ENCODE measurements at places on chromosomes 6 and 20.
A peak's percentile ranks its signal among the peaks of the same experiment; 100 is the strongest.

DNA sequence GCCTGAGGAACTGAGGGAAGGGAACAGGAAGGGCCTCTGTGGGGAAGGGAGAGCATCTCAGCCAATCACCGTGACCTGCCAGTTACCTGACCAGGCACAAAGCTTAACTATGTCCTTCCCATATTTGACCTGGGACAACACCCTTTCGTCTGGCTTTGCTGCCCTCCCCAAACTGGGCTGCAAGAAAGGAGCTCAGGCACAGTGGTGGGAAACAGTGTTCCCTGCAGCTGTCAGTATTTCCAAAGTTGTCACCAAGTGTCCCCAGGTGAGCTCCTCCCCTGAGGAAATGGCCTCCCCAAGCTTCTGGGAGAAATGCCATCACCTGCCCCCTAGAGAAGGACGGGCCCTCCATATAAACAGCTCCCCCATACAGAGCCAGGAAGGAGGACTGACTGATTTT is 17.9 kb downstream of the NCR2 start:
- DNase-seq = no peak

DNA sequence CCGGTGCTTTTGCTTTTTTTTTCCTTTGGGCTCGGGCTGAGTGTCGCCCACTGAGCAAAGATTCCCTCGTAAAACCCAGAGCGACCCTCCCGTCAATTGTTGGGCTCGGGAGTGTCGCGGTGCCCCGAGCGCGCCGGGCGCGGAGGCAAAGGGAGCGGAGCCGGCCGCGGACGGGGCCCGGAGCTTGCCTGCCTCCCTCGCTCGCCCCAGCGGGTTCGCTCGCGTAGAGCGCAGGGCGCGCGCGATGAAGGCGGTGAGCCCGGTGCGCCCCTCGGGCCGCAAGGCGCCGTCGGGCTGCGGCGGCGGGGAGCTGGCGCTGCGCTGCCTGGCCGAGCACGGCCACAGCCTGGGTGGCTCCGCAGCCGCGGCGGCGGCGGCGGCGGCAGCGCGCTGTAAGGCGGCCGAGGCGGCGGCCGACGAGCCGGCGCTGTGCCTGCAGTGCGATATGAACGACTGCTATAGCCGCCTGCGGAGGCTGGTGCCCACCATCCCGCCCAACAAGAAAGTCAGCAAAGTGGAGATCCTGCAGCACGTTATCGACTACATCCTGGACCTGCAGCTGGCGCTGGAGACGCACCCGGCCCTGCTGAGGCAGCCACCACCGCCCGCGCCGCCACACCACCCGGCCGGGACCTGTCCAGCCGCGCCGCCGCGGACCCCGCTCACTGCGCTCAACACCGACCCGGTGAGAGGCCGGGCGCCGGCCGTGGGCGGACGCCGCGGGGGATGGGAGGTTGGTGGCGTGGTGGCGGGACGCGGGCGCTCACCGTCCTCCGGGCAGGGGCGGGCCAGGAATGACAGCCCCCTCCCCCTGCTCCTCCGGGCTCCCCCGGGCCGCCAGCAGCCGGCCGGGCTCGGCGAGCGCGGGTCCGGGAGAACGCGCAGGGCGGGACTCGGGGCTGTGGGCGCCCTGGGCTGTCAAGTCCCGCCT is 606 bp downstream of the ID4 start:
- DNase-seq = peak; percentile 27

GRCh38 chr6:56343295-56343694 is 95.9 kb upstream of the COL21A1 start:
- peak; percentile 25 for DNase-seq

GRCh38 chr20:43379239-43379917 is 78.3 kb upstream of the SRSF6 start:
- peak; percentile 97 for DNase-seq

- DNase-seq = no peak
These were observed 7.1 kb downstream of the UQCC2 start for GRCh38 chr6:33704215-33705066.

DNA sequence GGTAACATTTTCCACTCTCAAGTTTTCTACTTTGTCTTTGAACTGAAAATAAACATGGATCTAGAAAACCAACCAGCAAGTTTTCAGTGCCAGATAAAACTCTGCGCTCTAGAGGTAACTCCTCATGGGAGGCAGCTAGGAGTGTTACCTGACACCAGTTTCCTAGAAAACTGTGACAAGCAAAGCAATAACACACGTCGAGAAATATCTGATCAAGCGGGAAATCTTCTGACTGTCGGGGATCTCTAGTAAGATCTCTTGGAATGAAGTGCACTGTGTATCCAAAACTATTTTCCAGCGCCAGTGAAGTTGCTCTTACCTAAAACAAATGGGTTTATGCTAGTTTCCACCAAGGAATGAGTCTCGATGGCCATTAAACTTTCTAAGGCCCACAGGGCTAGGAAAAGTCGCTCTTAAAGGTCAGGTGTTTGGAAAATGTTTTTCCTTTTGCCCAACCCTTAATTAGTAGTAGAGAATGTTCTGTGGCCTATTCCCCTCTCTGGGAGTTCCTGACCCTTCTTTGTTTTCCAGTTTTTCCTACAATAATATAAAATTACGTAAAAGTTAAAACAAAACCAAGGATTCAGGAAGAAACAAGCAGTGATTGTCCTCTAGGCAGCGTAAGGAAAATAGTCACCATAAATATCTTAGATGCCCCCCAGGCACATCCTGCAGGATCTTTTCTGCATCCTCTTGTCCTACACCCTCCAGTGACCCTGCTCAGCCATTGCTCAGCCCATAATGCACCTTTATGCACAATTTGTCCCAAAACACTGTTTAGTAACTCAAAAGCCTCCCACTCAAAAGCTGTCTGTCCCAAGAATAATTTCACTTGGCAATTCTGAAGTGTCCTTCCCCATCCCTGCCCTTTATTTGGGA is 137.7 kb upstream of the AKAP12 start:
- no peak for DNase-seq

Measured in AG08395 (cell line).